WTC11 (cell line): ENCODE measurements at places on chromosomes 1 and 21. TPM values are rescaled to one million over a fixed set of nuclear protein-coding genes. Genes with fewer than 3 reads are reported as not detected.
A peak's percentile ranks its signal among the peaks of the same experiment; 100 is the strongest.

CNN3 gene
- 183 to 187 TPM (median 185 TPM) in 3 replicates for total RNA-seq

DNA sequence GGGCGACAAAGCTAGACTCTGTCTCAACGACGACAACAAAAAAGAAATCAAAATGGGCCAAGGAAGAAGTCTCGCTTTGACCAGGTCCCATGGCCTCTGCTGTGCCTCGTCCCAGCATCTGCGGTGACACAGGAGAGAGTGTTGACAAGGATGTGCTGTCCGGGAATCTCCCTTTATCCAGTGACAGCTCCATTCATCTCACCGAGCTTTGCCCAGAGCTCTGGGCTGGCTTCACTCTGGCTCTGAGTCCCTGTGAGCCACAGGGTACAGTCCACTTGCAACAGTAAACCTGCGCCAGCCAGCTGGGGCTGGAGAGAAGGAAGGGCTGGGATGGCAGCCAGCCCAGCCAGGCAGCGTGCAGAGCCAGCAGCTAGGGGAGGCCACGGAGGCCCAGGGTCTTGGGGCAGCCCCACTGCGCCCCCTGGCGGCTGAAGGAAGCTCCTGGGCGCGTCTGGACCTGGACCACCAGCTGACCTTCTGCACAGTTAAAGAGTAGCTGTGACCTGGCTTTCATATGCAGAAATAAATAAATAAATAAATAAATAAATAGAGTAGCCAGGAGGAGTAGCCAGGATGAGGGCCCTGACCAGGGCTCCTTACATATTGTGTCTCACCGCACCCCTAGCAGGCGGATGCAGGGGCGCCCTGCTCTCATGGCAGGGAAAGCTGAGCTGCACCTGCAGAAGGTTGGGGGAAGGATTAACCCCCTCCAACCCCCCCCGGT is 29.7 kb downstream of the ENO1 start:
- peak; percentile 91 for DNase-seq

GRCh38 chr1:981955-982558 is at the start of gene PERM1:
TSS of gene PERM1 (minus strand) at chr1:982093. CDS start at chr1:981029, 1,064 bp downstream.
- DNase-seq: peak; percentile 18

GRCh38 chr1:60133000-60133673 is 59.6 kb upstream of the C1orf87 start:
- no peak for DNase-seq

GRCh38 chr21:42373196-42373907 is 7.0 kb upstream of the TFF1 start:
- DNase-seq: no peak

GPR3 gene
- 7.8 to 12.4 TPM (median 7.8 TPM) in 3 replicates for total RNA-seq

DNA sequence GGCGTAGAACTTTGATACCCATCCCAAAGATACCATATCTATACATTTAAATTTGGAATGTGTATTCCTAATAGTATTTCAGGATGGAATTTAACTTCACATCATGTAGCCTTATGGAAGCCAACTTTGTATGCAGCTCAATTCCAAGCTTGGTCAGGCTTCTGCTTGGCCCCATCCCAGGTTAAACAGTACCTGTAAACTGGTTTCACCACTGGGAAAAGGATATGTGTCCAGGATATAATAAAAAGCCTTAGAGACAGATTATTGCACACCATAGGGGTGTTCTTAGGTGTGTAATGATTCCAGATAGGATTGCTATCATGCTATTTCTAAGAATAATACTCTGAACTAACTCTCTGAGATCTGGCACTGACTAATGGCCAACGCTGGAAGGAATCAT is 28.1 kb downstream of the ADAM30 start:
- DNase-seq: no peak

SEMA4A gene
- total RNA-seq: 6.9 to 12.4 TPM (median 8.7 TPM) in 3 replicates

- no peak for DNase-seq
These were observed 168.6 kb downstream of the IER5 start for GRCh38 chr1:181257117-181257516.

GRCh38 chr1:178921499-178921898 is 50.6 kb upstream of the ANGPTL1 start:
- no peak for DNase-seq

PEAR1 gene
- 0.89 to 1.6 TPM (median 1.0 TPM) in 3 replicates for total RNA-seq

DNA sequence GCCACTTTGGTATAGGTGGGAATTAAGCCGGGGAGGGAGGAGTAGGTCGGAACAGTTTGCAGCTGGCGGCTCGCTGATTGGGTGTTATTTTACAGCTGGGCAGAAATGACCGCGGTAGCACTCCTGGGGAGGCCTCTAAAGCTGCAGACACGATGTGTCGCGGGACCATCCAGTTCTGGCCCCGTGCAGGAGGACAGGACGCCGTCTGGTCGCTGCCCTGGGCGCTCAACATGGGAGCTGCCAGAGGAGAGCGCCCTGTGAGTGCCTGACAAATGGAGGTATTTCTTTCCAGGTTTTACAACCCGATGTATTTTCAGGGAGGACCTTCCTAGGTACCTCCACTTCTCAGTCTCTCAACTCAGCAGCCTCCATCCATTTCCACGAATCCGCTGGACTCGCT is 46.2 kb downstream of the CDC7 start:
- DNase-seq: no peak

- DNase-seq: no peak
These were observed 398.5 kb upstream of the ADAMTS5 start for GRCh38 chr21:27365394-27365793.

PTCH2 gene
- total RNA-seq: 0.71 to 1.1 TPM (median 0.96 TPM) in 3 replicates

DNA sequence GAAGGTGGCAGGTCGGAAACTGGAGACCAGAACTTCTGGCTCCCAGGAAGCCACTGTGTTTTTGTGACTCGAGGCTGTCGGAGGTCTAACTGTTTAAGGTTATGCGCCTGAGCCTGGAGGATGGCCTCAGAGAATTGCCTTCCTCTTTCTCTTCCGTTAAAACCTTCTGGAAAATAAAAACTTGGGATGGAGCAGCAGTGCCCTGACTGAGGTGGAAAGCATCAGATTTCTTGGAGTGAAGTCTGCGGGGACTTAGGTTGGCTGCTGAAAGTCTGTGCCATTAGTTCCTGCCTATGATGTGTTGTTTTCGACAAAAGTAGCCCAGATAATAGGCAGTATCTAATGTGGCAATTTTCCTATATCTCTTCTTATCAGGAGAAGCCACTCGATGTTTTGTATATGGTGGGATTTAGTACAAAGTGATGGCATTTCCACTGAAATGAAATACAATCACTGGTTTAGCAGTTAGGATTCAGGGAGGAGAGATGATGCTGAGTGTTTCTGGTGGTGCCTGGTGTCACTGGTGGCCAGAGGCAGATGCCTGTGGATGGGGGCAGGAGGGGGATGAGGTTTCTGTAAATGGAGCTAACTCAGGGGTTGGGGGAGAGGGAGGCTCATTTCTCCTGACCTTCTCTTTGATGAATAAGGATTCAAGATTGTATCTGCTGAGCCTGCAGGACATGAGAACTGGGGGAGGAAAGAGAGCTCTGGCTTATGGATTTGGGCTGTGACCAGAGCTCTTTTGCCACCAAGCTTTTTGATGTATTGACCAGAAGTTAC is 150.8 kb downstream of the CAMTA1 start:
- DNase-seq: no peak

- peak; percentile 25 for DNase-seq
These were observed 69.4 kb upstream of the MORC3 start for GRCh38 chr21:36250423-36251075.

NFASC gene
- total RNA-seq: 20.1 to 22.3 TPM (median 21.0 TPM) in 3 replicates

DNA sequence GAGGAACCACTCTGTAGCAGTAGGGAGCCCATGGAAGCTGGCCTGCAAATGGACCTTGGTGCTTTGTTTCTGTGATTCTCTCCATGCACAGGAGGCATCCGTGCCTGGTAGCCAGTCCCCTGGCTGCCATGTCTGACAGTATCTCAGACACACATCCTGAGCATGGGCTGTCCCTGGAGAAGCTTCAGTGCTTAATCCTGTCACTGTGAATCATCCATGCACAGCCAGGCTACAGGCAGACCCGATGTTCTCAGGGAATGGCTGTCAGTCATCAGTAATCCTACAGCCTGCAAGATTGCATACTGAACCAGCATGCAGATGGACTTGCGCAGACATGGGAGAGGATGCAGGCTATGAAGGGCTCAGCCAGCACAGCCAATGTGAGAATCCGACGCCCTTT is 606.3 kb upstream of the PLXNA2 start:
- no peak for DNase-seq

GRCh38 chr1:208756339-208756981 is 512.3 kb upstream of the PLXNA2 start:
- DNase-seq: no peak

PADI3 gene
- 0.61 to 2.0 TPM (median 1.9 TPM) in 3 replicates for total RNA-seq

- no peak for DNase-seq
These were observed 12.7 kb downstream of the AKIRIN1 start for GRCh38 chr1:39003794-39004193.

OPRD1 gene
- 2.2 to 3.1 TPM (median 2.5 TPM) in 3 replicates for total RNA-seq

DNA sequence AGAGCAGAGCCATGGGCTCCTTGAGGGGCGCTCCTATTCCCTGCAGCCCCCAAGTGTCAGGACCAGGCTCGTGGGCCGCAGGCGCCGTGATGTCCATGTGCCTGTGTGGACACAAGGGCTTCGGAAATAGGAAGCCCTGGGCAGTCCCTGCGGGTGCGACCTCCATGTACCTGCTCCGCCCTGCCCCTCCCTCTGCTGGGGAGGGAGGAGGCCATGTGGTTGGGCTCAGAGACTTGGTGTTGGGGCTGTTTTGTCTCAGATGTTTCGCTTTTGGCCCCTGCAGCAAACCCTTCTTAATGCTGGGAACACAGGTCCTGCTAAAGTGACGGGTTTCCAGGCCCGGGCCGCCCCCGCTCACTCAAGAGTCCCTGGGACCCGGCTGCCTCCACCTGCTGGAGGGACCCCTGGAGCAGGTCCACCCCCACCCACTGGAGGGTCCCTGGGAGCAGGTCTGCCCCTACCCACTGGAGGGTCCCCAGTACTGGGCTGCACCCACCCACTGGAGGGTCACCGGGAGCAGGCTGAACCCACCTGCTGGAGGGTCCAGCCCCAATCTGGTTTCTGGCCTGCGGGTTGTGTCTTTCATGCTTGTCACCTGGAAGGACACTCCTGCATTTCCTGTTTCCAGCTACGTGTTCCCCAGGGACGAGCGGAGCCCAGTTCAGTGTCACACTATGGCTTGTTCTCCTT is 156.5 kb downstream of the PEX14 start:
- DNase-seq: peak; percentile 16

DNA sequence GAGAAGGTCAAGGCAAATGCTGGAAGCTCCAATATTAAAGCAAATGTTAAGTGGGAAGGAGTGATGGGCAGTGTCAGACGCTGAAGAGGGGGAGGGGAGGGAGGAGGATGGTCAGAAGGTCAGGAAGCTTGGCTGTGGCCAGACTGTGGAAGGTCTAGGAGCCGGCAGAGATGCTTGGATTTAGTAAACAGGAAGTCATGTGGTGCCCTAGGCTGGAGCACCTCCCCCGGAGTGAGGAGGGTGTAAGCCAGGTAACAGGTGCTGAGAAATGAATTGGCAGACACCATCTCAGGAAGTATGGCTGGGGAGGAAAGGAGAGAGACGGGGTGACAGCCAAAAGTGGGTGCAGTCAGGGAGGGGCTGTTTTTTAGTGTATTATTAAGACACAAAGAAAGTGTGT is 17.7 kb downstream of the CSMD2 start:
- no peak for DNase-seq

DNA sequence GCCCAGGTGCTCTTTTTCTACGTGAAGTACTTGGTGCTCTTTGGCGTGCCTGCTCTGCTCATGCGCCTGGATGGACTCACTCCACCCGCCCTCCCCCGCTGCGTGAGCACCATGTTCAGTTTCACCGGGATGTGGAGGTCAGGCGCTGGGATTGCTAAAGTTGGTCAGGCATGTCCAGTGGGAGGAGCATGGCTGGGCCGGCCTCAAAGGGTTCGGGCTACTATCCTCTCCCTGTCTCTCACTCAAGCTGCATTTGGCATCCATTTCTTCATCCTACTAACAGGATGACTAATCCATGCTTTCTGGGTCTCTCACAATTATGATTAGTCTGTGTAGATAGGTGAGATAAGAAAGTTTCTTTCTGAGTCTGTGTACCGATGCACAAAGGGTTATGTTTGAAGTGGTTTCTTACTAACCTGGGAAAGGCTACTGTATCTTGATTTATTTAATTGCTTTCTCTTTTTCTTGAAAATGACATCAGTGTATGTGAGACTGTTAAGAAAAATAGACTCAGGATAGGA is 135.9 kb downstream of the HHAT start:
- no peak for DNase-seq

MAN1C1 gene
- total RNA-seq: 10.4 to 16.8 TPM (median 12.2 TPM) in 3 replicates

SAMSN1 gene
- 1.0 to 1.3 TPM (median 1.2 TPM) in 3 replicates for total RNA-seq

DNA sequence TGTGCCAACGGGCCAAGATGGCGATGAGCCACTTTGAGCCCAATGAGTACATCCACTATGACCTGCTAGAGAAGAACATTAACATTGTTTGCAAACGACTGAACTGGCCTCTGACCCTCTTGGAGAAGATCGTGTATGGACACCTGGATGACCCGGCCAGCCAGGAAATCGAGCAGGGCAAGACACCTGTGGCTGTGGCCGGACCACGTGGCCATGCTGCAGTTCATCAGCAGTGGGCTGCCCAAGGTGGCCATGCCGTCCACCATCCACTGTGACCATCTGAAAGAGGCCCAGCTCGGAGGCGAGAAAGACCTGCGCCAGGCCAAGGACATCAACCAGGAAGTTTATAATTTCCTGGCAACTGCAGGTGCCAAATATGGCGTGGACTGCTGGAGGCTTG is 32.2 kb upstream of the GPR137B start:
- no peak for DNase-seq
